ENCODE measurements at places on chromosomes 7 and 10.

GRCh38 chr7:150716368-150716767 is at the start of gene GIMAP1:
Gene GIMAP1, plus strand, starts transcription at chr7:150716613. Its CDS starts 2,435 bp downstream, at chr7:150719048.
- no peak for DNase-seq
- peak within 1 kb of the TSS; percentile 59 for H3K27ac ChIP-seq
- H3K27me3 ChIP-seq: no peaks in the 10 kb centered on the region

- H3K4me3 ChIP-seq: no peak overlapping the region
- no peaks in the 10 kb centered on the region for H3K27me3 ChIP-seq
- no peak for DNase-seq
- no peaks in the 10 kb centered on the region for H3K36me3 ChIP-seq
- H3K4me1 ChIP-seq: no peaks in the 10 kb centered on the region
These were observed 784.9 kb upstream of the GHITM start for GRCh38 chr10:83354456-83354855.

DNA sequence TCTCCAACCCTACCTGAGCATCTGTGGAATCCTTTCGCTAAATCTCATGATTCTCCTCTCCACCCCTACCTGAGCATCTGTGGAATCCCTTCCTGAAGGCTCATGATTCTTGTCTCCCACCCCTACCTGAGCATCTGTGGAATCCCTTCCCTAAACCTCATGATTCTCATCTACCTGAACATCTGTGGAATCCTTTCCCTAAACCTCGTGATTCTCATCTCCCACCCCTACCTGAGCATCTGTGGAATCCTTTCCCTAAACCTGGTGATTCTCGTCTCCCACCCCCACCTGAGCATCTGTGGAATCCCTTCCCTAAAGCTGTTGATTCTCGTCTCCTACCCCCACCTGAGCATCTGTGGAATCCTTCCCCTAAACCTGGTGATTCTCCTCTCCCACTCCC is 342.0 kb downstream of the SDK1 start:
- H3K27ac ChIP-seq: no peak overlapping the region
- no peaks in the 10 kb centered on the region for H3K36me3 ChIP-seq
- H3K4me3 ChIP-seq: no peak overlapping the region

DNA sequence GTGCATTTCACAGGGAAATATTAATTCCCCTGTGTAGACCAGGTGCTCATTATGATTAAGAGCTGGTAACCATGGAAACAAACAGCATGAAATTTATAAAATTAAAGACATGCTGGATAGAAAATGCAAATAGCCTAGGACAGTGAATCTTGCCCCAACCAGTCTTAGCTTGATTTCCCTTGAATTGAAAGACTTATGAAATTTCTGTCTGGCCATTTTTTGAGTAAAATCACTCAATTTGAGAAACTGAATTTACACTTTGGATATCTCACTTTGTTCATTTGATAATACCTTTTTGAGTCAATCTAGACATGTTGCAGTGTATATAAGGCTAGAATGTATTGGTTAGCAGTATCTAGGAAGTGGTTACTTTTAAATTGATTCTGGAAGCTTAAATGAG is 4.4 kb upstream of the SMIM30 start:
- H3K27me3 ChIP-seq: no peaks in the 10 kb centered on the region
- no peaks in the 10 kb centered on the region for H3K36me3 ChIP-seq
- peaks cover 9% of the 10 kb centered on the region for H3K4me1 ChIP-seq
- no peak overlapping the region for H3K4me3 ChIP-seq
- no peak overlapping the region for H3K27ac ChIP-seq

GRCh38 chr7:78968951-78969350 is 484.5 kb downstream of the MAGI2 start:
- H3K4me1 ChIP-seq: no peaks in the 10 kb centered on the region
- no peak overlapping the region for H3K4me3 ChIP-seq
- H3K27ac ChIP-seq: no peak overlapping the region
- DNase-seq: no peak

- peaks cover 6% of the 10 kb centered on the region for H3K4me1 ChIP-seq
- no peak for DNase-seq
- H3K27ac ChIP-seq: no peak overlapping the region
- H3K36me3 ChIP-seq: no peaks in the 10 kb centered on the region
- H3K4me3 ChIP-seq: no peak overlapping the region
These were observed 278.8 kb downstream of the CACNA2D1 start for GRCh38 chr7:82164813-82165212.

- DNase-seq: no peak
- H3K27ac ChIP-seq: no peak overlapping the region
- no peaks in the 10 kb centered on the region for H3K27me3 ChIP-seq
- H3K36me3 ChIP-seq: no peaks in the 10 kb centered on the region
- no peak overlapping the region for H3K4me3 ChIP-seq
- H3K4me1 ChIP-seq: peaks cover 22% of the 10 kb centered on the region
These were observed 659.6 kb upstream of the ANKRD30A start for GRCh38 chr10:36465604-36466379.
